ENCODE measurements at places on chromosomes 16 and 17.

GRCh38 chr17:40177275-40177874 lies at the start of gene RAPGEFL1:
RAPGEFL1 (plus strand) TSS chr17:40177470; CDS start chr17:40177862, 392 bp downstream.
- peak; percentile 86 for DNase-seq

- DNase-seq, result no peak
These were observed 32.7 kb downstream of the NFATC3 start for GRCh38 chr16:68117884-68118283.

DNA sequence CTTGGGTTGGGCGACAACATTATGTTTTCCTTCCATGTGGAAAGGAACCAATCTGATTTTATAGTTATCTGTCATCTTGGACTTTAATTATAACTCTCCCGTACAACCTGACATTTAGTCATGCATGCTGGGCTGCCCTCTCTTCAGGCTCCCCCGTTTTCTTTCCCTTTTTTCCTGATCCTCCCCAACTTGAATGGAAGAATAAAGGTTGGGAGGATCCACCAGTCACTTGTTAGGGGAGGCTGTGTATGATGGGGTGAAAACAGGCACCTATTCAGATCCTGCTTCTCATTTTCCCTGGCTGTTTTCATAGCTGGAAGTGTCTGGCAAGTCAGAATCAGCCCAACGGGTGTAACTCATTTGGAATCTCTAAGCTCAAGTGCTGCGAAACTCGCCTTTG lies 267.2 kb upstream of the SALL1 start:
- DNase-seq, result no peak

DNA sequence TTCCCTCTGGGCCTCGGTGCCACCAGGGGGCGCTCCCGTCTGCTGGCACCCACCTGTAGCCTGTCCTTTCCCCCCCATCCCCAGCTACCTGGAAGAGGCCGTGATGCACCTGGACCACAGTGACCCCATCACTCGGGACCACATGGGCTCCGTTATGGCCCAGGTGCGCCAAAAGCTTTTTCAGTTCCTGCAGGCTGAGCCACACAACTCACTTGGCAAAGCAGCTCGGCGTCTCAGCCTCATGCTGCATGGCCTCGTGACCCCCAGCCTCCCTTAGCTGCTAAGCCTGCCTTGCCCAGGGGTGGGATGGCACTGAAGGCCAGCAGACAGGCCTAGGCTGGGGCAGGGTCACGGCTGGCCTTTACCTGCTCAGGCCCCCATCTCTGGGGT lies 818 bp upstream of the NRN1L start:
- DNase-seq, result peak; percentile 82

DNA sequence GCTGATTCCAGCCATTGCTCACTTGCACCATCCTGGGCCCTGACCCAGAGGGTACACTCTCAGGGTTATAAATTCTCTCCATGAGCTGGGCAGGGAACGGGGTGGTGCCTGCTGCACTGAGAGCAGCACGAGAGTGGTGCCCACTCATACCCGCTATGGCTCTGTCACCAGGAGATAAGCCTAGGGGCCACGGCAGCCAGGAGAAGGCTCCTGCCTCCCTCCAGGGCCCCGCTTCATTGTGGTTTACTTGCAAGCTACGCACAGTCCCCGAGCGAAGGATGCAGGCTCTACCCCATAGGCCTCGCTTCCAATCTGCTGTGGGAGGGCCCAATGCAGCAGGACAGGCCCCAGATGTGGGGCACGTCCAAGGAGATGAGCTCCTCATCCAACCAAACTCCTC lies 48.5 kb downstream of the VAC14 start:
- no peak for DNase-seq

- no peak for DNase-seq
These were observed 5.3 kb downstream of the KPNB1 start for GRCh38 chr17:47654991-47655390.

- DNase-seq, result peak; percentile 84
These were observed 17.2 kb upstream of the NSMCE1 start for GRCh38 chr16:27285676-27286196.

- no peak for DNase-seq
These were observed 1.4 kb downstream of the KRTAP2-4 start for GRCh38 chr17:41064301-41064700.

DNA sequence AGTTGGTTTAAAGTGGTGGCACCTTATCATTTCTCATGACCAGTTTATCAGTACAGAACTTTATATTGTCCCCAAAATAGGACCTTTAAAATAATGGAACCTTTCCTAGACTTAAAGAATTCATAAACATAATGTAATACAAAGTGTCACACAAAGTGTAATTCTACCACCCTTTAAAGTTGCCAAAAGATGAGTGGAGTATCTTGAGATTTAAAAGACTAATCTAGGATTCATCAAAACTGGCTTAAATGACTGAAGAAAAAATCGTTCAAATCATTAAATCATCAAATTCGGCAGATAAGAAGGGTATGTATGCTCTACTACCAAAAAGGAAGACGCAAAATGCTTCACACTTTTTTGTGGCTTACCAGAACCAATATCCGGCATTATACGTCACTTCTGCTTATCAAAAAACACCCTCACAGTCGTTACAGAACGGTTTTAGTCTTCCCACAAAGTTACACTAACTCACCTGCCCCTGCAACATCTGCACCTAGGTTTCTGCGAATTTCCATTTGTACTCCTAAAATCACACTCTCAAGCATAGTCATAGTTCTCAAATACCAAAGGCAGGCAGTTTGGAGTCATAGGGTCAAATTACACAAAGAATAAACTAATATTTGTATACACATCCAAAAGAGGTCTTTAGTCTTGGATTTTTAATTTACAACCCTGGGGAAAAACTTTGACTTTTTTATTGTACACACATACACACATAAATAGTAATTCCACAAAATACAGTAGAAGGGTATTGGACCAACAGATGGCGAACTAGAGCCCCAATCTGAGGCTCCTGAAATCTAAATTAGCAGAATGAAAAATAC lies 1.4 kb upstream of the KANSL1 start:
- peak; percentile 37 for DNase-seq

- no peak for DNase-seq
These were observed 26.2 kb downstream of the SLC39A11 start for GRCh38 chr17:73066148-73066884.

- no peak for DNase-seq
These were observed 86.4 kb downstream of the SOCS1 start for GRCh38 chr16:11169641-11170040.

DNA sequence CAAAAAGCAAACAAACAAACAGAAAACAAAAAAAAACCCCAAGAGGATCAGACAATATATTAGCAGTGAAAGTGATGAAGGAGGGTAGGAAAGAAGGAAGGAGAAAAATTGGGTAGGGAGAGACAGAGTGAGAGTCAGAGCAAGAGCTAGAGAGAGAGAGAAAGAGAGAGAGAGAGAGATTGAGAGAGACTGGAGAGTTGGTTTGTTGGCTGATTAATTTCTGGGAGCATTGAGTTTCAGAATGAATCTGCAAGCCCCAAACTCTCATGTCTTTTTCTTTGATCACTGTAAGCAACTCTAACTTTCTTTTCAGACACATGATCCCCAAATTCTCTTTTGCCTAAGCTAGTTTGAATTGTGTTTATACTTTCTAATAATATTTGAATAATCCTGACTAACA lies 388.1 kb downstream of the SHISA9 start:
- no peak for DNase-seq

GRCh38 chr17:58532555-58532951 lies 18.1 kb upstream of the MTMR4 start:
- no peak for DNase-seq
